ENCODE measurements at places on chromosomes 13 and 19.

DNA sequence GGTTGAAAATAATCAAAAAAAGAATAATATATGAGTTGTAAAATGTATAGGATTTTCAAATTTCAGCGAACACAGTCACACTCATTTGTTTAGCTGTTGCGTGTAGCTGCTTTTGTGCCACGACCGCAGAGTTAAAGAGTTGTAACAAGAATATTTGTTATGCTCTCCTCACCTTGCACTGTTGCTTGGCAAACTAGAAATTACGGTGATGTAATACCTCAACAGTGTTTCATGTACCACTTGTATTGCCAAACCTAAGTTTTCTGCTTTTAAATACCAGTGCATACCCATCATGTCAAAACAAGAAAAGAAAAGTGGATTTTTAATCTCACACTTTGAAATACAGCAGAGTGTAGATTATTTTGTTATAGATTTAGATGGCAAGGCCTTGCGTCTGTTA, 201.1 kb downstream of the NBEA start:
- no peak for DNase-seq

DNA sequence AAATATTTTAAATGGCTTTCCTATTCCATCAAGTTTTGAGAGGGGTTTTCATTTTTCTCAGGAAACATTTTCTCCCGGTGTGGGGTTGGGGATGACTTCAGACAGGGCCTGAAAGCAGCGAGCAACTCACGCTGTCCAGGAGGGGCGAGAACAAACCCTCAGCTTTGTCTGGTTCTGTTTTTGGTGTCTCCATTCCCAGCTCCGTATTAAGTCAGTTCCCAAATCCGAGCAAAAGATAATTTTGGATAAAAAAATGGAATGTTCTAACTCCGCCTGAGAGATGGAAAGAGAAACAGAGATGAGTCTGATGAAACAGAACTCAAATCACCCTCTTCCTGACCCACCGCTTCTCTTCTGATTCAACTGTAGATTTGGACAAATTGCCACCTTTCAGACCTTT, 38.4 kb downstream of the RFX2 start:
- DNase-seq = no peak

- DNase-seq = no peak
Observed at GRCh38 chr19:51686171-51686570, 7.0 kb upstream of the SPACA6 start.

DNA sequence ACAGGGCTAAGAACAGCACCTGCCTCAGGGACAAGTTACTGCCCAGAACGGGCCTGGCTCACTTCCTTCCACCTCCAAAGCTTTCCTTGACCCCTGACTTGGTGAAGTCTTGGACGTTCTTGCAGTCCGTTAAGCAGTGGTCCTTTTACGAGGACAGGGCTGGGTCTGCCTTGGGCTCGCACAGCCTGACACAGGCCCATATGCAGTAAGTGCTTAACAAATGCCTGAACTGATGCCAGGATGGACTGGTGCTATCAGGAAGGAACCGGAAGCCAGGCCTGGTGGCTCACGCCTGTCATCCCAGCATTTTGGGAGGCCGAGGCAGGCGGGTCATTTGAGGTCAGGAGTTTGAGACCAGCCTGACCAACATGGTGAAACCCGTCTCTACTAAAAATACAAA, 1.8 kb upstream of the PLK5 start:
- no peak for DNase-seq

GRCh38 chr19:28535352-28535775, 677.6 kb downstream of the UQCRFS1 start:
- DNase-seq = no peak

- no peak for DNase-seq
Observed at GRCh38 chr19:38670921-38671398, 23.5 kb downstream of the ACTN4 start.

DNA sequence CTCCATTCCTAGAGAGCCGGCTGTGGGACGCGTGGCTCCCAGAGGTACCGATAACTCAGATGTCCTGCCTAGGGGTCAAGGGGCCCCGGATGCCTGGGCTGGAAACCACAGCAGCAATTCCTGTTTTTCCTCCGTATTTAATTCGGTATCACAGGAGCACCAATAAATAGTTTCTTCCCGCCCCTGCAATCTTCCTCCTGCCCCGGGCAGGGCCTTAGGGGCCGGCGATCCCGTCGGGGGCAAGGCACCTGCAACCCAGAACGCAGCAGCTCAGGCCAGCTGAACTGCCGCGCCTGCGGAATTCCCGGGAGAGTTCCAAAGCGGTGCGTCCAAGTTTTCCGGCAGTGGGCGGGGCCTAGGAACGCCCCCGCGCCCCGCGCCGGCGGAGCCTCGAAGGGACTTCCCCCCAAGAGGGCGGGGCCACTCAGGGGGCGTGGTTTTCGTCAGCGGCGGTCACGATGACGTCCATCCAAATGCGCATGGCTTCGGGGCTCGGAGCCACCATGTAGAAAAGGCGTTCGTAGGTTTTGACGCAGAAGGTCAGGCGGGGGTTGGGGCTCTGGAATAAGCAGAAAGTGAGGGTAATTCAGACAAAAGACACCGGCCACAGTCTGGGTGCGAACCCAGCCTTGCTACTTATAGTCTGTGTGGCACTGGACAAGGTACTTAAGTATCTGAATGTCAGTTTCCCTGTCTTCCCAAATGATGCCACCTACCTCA, 9.7 kb upstream of the LYPD3 start:
- DNase-seq = peak; percentile 55

- no peak for DNase-seq
Observed at GRCh38 chr13:23598369-23598768, 28.2 kb downstream of the TNFRSF19 start.

GRCh38 chr19:28876609-28877123, 336.3 kb downstream of the UQCRFS1 start:
- DNase-seq = no peak

- no peak for DNase-seq
Observed at GRCh38 chr13:98364647-98365046, 187.6 kb upstream of the RNF113B start.

DNA sequence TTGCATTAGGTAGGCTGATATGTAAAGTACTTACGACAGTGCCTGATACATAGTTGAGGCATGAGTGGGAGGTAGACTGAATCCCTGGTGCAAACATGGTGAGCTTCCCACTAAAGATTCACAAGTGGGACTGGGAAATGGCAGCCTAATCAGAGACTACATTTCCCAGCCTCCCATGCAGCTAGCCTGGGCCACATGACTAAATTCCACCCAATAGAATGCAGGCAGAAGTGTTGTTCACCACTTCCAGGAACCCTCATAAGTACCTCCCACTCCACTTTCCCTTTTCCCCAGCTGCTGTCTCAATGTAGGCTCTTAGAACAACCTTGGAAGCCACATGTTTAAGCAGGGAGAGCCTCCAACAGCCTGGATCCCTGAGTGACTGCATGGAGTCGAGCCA, 104.9 kb downstream of the CACNA1A start:
- no peak for DNase-seq

GRCh38 chr19:4229179-4229931, at the start of gene EBI3:
TSS of gene EBI3 (plus strand) at chr19:4229523. CDS start at chr19:4229551, 28 bp downstream.
- DNase-seq = no peak

- DNase-seq = peak; percentile 45
Observed at GRCh38 chr19:51365211-51365964, 800 bp downstream of the ETFB start.

DNA sequence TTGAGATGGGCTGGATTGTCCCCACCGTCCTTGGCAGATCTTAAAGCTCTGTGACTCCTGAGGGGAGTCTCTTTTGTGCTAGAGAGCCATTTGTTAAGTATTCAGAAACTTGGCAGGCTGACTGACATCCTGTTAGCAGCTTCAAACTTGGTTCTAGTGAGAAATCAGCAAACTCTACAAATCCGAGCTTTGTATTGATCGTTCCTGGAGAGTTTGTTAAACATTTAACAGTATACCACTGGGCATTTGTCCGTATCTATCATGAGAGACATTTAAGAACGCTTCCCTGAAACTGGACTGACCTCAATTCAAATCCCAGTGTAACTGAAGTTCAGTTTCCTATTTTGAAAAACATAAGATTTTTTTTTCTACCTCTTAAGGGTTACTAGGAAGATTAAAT, 3.1 kb downstream of the ATP12A start:
- no peak for DNase-seq

- peak; percentile 13 for DNase-seq
Observed at GRCh38 chr13:43356567-43356966, 333.2 kb downstream of the DNAJC15 start.

DNA sequence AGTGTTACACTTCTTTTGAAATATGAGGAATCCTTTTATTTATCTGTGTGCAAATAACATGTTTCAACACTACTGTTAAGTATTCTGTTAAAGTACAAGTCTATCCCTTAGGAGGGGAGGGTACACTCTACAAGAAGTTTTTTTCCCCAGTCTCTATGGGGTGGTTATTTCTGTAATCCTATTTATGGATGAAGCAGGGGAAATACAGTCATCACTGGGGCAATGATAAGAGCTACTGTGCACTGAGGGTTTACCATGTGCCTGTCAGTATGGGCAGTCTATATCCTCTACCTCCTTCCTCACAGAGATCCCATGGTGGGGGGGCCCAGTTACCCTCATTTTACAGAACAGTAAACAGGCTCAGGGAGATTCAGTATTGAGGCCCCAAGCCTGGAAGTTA, 16.6 kb upstream of the TRIM13 start:
- DNase-seq = peak; percentile 56

DNA sequence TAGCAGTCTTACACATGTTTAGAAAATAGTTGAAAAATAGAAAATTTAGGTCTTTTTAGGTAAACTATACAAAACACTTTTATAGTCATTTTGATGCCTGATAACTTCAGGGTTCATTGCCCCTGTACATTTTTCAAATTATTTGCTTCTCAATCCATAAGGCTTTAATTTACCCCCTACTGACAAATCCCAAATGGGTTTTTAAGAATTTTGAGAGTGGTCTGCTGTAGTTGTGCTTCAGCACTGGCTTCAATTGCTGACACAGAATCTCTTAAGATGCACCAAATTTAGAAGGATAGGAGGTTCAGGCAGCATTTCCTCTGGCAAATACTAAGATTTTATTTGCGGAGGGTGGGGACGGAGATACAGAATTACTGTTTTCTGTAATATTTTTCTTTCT, 89.4 kb downstream of the PCCA start:
- no peak for DNase-seq

DNA sequence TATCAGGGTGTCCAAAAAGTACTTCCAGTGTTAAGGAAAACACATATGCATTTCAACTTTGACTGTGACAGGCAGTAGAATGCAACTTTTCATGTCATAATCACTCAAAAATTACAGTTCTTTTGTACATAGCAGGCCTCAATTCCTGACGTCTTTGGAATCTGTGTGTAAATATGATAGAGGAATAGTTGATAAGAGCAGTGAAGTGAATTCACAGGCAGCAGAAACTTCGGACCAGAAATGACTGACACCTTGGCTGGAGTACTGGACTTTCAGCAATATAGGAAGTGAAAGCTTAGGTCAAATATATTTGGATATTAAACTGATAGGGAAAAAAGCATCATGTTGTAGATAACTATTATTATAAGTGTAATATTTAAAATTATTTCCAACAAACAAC, 1741.2 kb upstream of the PCDH20 start:
- DNase-seq = no peak

- DNase-seq = no peak
Observed at GRCh38 chr13:114064450-114065140, 67.8 kb downstream of the RASA3 start.

- peak; percentile 47 for DNase-seq
Observed at GRCh38 chr19:55656988-55657747, 2.3 kb downstream of the U2AF2 start.

GRCh38 chr13:46178143-46178542, 3.8 kb downstream of the LCP1 start:
- DNase-seq = no peak

- no peak for DNase-seq
Observed at GRCh38 chr19:4697304-4697703, 26.3 kb downstream of the DPP9 start.

DNA sequence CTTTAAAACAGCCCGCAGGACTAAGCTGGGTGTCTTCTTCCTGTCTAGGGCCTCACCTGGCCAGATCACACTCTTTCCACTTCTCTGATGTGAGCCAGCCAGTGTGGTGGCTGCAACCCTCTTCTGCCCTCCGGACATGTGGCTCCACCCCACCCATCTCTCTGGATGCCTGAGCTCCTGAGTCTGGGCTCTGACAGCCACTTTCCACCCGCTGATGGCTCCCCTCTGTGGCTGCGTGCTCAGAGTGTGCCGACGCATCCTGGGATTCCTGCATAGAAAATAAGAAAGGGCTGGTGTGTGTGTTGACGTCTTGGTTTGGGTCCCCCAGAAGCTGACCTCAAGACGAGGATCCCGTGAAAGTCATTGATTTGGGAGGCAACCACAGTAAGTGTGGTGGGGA, 181.6 kb downstream of the URI1 start:
- no peak for DNase-seq

DNA sequence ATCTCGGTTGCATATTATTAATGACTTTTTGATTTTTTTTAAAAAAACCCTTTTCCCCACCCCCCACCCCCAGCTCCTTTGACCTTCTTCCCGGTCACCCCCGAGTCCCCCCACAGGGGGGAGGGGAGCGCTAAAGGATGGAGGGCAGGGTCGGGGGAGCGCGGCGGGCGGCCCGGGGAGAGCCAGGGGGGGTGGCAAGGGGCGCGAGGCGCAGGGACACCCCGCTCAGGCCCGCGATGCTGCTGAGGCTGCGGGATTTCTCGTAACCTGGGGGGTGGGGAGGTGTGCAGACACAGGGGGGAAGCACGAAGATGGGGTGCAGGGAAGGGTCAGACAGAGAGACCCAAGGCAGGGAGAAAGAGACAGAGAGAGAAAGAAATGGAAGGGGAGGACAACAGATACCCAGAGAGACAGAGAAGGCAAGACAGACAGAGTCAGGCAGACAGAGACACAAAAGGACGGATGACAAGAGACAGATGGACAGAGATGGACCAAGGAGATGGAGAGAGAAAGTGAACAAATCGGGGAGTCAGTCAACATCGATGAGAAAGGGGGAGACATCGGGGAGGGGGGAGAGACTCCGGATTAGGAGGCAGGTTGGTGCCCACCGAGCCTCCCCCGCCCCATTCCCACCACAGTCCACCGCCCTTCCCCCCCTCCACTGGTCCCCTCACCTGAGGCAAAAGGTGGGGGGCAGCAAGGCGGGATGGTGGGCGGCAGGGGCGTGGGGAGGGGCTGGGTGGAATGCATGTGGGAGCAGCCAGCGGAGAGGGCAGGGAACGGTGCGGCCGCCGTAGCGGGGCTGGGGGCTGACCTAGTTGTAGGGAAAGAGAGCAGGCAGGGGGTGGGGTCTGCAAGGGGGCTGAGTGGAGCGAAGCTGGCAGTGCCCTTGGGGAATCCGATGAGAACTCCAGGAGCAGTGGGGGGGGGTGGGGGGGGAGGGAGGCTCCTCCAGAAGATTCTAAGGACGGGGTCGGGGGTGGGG, 14.2 kb downstream of the KCNC3 start:
- DNase-seq = no peak

DNA sequence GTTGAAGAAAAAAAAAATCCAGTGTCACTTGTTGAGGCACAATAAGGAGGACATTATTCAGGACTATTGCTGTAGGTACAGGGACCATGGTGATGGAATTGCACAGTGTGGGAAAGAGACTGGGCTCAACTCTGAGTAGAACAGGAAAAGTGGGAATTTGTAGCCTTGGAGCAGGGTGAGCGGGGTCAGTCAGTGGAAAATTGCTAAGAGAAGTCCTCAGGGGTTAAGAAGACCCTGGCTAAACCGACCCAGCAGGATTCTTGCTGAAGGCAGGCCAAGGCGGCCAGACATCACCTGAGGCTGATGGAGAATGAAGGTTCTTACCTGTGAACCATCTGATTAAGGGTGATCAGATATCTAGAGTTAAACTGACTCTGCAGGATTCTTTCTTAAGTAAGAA, 12.5 kb downstream of the LAIR2 start:
- no peak for DNase-seq

GRCh38 chr19:48498595-48499311, 12.9 kb downstream of the LMTK3 start:
- DNase-seq = no peak

GRCh38 chr13:50094615-50095293, 79.5 kb downstream of the KCNRG start:
- DNase-seq = no peak

Data from Kasumi-1 (cell line).